Activated T-helper 1 cell treated with anti-CD3 and anti-CD28 coated beads, Interleukin-2, amount 50 U/mL, for 16 hours (primary cell): ENCODE measurements at places on chromosomes 6 and 20.

DNA sequence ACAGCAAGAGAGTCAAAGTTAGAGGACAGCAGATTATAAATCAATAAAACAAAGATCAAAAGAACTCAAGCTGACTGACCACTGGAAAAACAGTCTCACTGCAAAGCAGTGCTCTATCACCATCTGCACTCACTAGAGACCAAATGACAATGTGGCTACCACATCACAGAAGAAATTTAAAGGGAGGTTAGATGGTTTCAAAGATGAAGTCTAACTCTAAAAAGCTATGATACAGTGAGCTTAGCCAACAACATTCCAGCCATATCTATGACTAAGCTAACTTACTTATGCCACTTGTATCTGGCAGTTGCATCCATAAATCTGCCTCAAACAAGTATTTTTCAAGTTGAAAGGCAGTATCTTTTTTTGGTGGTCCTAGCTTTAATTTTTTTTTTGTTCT lies 68.6 kb downstream of the ARHGAP18 start:
- DNase-seq = no peak

GRCh38 chr6:106927531-106928398 lies 46.8 kb downstream of the CD24 start:
- DNase-seq = no peak

DNA sequence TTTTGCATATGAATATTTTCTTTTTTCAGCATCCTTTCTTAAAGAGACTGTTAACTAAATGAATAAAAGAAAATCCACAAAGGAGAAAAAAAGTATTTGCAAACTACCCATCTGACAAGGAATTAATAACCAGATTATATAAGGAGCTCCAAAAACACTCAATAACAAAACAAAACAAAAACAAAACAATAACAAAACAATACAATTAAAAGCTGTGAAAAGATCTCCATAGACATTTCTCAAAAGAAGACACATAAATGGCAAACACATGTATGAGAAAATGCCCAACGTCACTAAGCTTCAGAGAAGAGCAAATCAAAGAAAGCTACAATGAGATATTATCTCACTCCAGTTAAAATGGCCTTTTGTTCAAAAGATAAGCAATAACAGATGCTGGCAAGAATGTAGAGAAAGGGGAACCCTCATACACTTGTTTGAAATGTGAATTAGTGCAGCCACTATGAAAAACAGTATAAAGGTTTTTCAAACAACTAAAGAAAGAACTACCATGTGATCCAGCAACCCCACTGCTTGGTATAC lies 1310.0 kb upstream of the EYS start:
- no peak for DNase-seq

GRCh38 chr20:32315891-32316290 lies 38.4 kb downstream of the KIF3B start:
- DNase-seq = no peak

DNA sequence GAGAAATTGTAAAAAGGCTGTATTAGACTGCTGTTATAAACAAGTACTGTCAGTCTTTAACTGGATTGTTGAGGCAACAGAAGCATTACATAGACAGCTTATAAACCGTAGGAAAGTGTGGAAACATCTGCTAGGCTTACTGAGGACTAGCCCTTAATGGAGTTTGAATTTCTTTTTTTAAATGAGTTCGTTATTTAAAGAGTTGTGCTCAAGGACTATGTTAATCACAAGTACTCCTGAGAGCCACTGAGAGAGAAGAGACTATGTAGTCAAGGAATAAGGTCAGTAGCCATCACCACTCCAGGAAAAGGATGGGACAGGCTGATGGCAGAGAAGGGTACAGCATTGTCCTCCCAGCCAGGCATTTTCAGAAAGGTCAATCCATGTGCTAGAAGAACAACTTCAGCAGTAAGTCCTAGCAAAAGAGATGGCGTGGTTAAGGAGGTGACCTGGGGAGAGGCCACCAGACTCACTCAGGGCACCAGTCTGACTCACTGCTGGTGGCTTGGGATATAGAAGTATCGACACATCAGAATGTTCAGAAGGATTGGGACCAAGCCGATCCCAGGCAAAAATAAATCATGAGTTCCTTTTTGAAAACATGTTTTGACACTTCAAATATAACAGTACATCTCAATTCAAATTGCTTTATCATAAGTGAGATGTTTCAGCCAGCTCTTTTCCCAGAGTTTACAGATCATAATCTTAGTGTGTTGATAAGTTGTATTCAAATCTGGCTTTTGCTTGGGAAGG lies 6.4 kb downstream of the RPS12 start:
- no peak for DNase-seq

DNA sequence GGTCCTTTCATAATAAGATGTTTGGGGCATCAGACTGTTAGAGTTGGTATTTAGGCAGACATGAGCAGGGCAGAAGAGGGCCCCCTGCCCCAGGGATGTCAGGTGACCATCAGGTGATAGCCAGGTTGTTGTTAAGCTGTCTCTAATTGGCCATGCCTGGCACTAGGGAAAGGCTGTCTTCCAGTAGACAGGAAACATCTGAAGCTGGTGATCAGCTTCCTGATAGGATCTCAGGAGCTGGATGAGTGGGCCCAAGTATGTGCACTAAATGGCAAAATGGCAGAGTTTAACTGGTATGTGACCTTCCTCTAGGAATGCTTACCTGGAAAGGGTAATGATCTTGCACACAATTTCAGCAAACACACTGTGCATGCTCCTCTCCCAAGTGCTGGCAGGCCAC lies 190.7 kb downstream of the CDH26 start:
- DNase-seq = no peak

- DNase-seq = no peak
These were observed 671.8 kb downstream of the QKI start for GRCh38 chr6:164086076-164086887.

DNA sequence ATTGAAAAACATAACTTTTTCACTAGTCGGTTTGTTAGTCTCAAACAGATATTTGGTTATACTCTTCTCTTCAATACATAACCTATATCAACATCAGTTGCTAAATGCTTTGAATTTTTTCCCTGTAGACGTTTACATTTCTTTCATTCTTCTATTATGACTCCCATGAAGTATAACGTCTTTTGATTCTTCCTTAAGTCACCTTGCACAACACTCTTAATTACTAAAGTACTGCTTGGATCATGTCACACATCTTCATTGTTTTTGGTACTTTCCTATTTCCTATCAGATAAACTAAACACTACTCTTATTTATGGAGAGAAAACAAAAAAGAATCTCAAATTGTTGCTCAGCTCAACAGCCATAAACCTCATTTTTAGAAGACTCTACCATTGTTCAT lies 23.0 kb upstream of the BMP5 start:
- DNase-seq = no peak

DNA sequence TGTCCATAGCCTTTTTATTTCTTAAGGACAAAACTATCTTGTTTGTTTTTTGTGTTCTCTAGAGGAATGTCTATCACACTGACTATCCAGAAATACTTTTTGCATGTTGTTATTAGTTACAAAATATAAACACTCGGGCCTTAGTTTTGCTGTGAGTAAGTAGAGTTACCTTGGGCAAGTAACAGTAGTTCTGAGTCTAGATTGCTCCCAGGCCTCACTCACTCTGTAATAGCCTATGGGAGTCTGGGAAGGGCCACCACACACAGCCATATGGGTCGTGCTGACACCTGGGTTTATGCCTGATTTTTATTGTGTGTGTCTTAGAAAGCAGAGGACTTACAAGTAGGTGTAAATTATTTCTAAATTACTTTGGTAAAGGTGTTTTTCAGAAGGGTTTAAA lies 185.8 kb downstream of the TMEM242 start:
- DNase-seq = no peak

DNA sequence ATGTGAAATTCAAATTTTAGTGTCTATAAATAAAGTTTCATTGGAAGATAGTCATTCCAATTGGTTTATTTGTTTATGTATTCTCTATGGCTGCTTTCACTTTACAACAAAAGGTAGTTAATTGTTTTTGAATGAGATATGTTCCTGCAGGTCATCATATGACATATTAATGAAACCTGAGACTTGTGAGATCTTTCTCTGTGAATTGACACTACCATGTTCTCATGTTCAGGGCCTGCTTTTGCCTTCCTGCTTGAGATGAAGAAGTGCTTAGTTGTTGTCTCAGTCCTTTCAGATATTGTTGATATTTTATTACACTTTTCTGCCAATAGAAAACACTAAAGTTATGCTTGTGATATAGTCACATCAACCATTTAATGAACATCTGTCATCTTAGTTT lies 132.5 kb downstream of the UTRN start:
- no peak for DNase-seq

- DNase-seq = no peak
These were observed 112.4 kb downstream of the HDGFL1 start for GRCh38 chr6:22681761-22682160.

DNA sequence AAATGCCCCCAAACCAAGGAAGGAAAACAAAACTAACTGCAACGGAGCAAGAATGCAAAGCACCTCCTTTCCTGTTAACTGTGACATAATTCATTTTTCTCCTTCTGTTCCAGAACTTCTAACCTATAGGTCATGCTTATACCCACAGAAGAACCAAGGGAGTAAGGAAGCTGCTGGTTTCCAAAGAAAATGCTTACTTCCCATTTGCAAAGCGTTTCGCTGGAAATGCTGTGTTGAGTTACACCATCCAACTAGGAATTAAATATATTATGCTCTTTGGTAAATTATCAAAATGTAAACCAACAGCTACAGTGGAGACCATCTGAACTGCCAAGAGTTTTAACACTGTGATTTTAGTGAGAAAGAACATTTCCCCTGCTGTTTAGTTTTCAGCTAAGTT lies 42.9 kb downstream of the ATXN1 start:
- DNase-seq = no peak

DNA sequence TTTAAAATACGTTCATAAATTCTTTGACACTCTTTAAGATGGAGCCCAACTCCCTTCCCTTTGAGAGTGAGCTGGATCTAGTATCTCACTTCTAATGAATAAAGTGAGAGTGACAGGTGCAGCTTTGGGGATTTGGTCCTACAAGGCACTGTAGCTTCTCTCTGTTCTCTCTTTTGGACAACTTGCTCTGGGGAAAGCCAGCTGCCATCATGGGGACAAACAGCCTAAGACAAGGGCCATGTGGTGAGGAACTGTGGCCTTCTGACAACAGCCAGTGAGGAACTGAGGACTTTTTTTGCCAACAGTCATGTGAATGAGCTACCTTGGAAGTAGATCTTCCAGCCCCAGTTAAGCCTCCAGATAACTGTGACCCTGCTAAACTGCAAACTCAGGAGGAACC lies 272.8 kb upstream of the AGPAT4 start:
- DNase-seq = no peak

- DNase-seq = no peak
These were observed 55.0 kb downstream of the COL12A1 start for GRCh38 chr6:75150685-75151412.

GRCh38 chr20:40925829-40926510 lies 102.7 kb upstream of the TOP1 start:
- no peak for DNase-seq

GRCh38 chr6:151240036-151240685 lies 394 bp downstream of the AKAP12 start:
- no peak for DNase-seq

- DNase-seq = no peak
These were observed 6.4 kb downstream of the OSBPL2 start for GRCh38 chr20:62244644-62245108.

- DNase-seq = no peak
These were observed 203.6 kb upstream of the GMDS start for GRCh38 chr6:2448826-2449571.

DNA sequence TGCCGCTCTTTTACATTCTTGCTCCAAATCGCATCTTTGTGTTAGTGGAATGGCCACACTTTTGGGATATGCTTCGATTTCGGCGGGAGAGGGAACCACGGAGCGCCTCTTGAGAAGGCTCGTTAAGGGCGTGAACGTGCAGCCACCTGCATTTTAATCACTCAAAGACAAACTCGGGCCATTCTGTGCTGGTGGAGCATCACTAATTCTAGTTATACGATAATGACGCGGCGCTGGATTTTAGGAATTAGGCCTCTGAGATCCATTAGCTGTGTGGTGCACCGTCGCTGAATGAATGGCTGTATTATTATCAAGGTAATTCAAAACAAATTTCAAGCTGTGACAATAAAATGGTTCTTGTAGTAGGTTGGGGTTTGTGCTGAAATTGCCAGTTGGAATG lies 305.6 kb downstream of the CDH4 start:
- DNase-seq = no peak

DNA sequence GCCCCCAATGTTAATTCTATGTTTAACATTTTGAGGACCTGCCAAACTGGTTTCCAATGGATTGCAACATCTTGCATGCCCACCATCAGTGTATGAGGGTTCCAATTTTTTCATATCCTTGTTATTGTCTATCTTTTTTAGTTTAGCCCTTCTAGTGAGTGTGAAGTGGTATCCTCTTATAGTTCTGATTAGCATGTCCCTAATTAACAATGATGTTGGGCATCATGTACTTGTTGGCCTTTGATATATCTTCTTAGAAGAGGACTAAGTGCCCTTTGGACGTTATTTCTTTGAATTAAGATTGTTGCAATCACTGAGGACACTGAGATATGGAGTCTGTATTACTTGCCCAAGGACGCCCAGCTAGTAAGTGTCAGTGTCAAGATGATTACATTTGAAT lies 22.3 kb downstream of the GCNT2 start:
- no peak for DNase-seq

DNA sequence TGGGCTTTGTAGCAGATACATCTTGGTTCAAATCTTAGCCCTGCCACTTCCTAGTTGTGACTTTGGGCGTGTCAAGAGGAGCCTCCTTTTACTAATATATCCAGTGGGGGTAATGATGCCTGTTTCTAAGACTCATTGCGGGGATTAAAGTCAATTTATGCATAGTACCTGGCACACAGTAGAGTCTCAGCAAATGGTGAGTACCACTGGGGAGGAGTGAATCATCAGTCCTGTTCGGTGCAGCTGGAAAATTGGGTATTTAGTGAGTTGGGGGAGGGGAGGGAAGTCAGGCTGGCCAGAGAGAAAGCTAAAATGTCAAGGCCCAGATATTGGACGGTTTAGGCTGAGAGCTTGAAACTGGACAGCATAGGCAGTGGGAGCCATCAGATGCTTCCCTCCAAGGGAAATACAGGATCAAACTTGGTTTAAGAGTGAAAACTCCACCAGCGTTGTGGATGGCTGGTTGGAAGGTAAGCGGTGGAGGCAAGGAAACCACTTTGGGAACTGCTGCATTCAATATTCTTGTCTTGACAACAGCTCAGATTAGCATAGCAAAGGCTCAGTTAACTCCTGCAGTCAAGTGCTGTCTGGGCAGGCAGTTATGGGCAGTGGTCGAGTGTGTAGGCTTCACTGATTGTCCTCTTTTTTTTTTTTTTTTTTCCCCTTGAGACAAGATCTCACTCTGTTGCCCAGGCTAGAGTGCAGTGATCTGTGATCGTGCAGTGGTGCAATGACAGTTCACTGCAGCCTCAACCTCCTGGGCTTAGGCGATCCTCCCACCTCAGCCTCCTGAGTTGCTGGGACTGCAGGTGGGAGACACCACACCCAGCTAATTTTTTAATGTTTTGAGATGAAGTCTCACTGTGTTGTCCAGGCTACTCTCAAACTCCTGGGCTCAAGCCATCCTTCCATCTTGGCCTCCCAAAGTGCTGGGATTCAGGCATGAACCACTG lies 12.9 kb downstream of the PPP1R16B start:
- no peak for DNase-seq
